ENCODE measurements at places on chromosomes 3 and 15. TPM values are rescaled to one million over a fixed set of nuclear protein-coding genes. Genes with fewer than 3 reads are reported as not detected.

DNA sequence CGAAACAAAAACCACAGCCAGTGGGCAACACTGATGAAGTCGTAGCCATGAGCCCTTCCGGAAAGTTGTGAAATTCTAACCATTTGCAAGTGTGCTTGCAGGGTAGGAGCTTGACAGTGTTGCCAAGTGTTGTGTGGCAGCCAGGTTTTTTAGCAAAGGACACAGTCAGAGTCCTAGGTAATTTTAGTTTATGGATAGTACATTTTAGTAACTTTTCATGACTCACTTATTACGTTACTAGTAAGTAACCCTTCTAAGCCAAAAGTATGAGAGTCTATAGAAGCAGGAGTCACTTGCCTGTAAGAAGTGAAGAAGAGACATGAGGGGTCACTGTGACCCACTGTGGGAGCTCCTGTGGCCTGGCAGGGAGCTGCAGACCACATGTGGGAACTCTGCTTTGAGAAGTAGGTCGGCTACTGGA lies 54.8 kb upstream of the ADPGK start:
- DNase-seq = no peak
- no peaks in the 10 kb centered on the region for H3K36me3 ChIP-seq
- H3K27ac ChIP-seq = no peak overlapping the region
- H3K4me3 ChIP-seq = no peak overlapping the region
- no peaks in the 10 kb centered on the region for H3K27me3 ChIP-seq
- H3K4me1 ChIP-seq = no peaks in the 10 kb centered on the region

GRCh38 chr3:37210230-37210629 lies 35.8 kb upstream of the LRRFIP2 start:
- no peaks in the 10 kb centered on the region for H3K27me3 ChIP-seq
- H3K27ac ChIP-seq = no peak overlapping the region
- H3K4me3 ChIP-seq = no peak overlapping the region
- H3K4me1 ChIP-seq = no peaks in the 10 kb centered on the region

DNA sequence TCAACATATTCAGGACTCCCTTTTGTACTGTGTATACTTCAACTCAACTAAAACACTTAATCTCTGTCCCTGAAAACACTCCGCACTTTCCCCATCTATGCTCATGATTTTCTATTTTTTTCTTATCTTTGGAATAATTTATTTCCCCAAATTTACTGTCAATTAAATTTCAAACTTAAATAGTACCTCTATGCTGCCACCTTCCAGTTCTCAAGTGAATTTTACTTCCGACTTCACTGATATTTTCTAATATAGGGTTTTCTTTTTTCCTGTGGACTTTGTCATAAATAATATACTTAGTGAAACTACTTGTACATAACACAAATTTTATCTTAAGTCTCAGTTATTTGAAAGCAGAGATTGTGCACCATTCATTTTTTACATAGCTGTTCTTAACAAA lies 1303.3 kb downstream of the OTOL1 start:
- H3K36me3 ChIP-seq = no peaks in the 10 kb centered on the region
- no peaks in the 10 kb centered on the region for H3K4me1 ChIP-seq
- H3K27ac ChIP-seq = no peak overlapping the region
- no peaks in the 10 kb centered on the region for H3K27me3 ChIP-seq
- DNase-seq = no peak
- no peak overlapping the region for H3K4me3 ChIP-seq

DNA sequence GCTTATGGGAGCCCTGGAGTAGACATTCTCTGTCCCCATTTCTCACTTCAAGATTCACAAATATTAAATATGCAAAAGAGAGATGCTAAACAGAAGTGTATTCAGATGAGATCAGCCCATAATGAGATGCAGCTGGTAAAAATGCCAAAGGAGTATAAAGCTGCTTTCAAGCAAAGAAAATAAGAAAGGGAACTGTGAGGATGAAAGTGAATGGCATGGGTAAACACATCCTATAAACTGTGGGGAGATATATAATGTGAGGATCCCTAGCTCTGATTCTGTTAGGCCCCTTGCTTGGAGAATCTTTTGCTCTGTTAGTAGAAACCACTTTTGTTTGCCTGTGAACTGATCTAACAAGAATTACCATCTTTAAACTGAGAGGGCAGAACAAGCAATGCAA lies 396.6 kb downstream of the SOX2 start:
- no peak for DNase-seq
- no peaks in the 10 kb centered on the region for H3K36me3 ChIP-seq
- no peak overlapping the region for H3K4me3 ChIP-seq
- H3K27me3 ChIP-seq = no peaks in the 10 kb centered on the region
- H3K27ac ChIP-seq = no peak overlapping the region
- no peaks in the 10 kb centered on the region for H3K4me1 ChIP-seq

GRCh38 chr15:67130673-67131601 lies 65.5 kb downstream of the SMAD3 start:
- no peak for DNase-seq
- H3K27me3 ChIP-seq = no peaks in the 10 kb centered on the region
- H3K4me1 ChIP-seq = peaks cover 55% of the 10 kb centered on the region

DNA sequence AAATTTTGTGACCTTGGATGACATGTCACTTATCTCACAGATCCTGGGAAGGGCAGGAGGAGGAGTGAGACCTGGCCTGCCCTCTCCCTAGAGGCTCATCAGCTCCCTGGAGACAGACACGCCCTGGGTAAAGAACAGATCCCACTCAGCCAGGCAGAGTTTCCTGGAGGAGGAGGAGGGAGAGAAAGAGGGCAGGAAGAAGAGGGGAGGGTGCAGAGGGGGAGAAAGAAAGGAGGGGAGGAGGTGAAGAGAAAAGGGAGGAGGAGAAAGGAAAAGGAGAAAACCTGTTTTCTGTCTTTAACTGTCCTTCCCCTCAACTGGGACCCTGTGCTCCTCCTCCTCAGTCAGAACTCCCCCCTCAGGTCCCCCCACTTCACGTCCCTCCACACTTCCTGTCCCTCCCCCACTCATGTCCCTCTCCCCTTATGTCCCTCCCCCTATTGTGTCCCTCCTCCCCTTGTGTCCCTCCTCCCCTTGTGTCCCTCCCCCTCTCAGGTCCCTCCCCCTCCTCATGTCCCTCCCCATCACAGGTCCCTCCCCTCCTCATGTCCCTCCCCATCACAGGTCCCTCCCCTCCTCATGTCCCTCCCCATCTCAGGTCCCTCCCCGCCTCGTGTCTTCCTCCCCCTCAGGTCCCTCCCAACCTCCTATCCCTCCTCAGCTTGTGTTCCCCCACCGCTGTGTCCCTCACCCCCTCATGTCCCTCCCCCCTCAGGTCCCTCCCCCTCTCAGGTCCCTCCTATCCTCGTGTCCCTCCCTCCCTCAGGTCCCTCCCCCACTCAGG lies 52.3 kb upstream of the CGNL1 start:
- no peaks in the 10 kb centered on the region for H3K36me3 ChIP-seq
- no peaks in the 10 kb centered on the region for H3K27me3 ChIP-seq
- no peak overlapping the region for H3K27ac ChIP-seq
- H3K4me3 ChIP-seq = no peak overlapping the region
- no peak for DNase-seq
- H3K4me1 ChIP-seq = no peaks in the 10 kb centered on the region

RHOV gene
- 8.4 TPM for total RNA-seq

- H3K36me3 ChIP-seq = no peaks in the 10 kb centered on the region
- no peaks in the 10 kb centered on the region for H3K27me3 ChIP-seq
- H3K4me3 ChIP-seq = no peak overlapping the region
- H3K4me1 ChIP-seq = no peaks in the 10 kb centered on the region
- H3K27ac ChIP-seq = no peak overlapping the region
Measured at GRCh38 chr15:89021224-89021623, 67.0 kb upstream of the ABHD2 start.

DNA sequence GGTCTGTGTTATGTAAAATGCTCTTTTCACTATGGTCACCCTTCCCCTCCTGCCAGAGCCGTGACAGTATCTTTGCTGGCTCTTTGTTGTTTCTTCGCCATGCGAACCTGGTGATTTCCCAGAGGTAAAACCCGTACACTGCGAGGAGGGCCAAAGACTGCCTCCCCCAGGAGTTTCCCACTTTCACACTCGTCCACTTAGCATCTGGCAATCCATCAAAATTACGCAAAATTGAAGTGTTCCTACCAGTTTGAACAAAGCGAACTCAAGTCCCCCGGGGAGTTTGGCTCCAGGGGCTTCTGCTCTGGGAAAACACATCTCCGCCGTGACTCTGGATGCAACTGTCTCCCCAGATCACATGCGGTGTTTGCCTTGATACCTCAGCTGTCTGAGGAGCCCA lies 239.9 kb downstream of the FAM43A start:
- no peaks in the 10 kb centered on the region for H3K4me1 ChIP-seq
- H3K36me3 ChIP-seq = no peaks in the 10 kb centered on the region
- no peak overlapping the region for H3K27ac ChIP-seq

GRCh38 chr15:84924077-84924731 lies 39.7 kb downstream of the SLC28A1 start:
- no peak overlapping the region for H3K27ac ChIP-seq
- no peaks in the 10 kb centered on the region for H3K27me3 ChIP-seq
- no peaks in the 10 kb centered on the region for H3K36me3 ChIP-seq
- DNase-seq = no peak

ZNF620 gene
- total RNA-seq = 3.0 TPM

DNA sequence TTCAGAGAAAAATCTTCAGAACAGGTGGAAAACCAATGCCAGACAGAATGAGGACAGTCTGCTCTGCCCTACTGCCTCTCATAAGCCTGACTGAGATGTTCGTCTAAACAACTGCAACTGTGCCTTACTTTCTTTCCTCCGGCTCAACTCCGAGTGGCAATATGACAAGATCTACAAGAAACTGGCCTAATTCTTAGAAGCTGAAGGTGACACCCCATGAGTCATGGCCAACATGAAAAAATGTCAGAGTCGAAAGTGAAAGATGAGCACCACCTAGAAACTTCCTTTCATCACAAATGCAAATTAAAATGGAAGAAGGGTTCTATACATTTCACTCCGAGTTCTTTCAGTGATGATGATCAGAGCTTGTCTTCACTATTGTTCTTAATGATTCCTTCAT lies 12.9 kb downstream of the PCYT1A start:
- DNase-seq = no peak
- H3K27me3 ChIP-seq = no peaks in the 10 kb centered on the region
- H3K4me3 ChIP-seq = no peak overlapping the region
- H3K27ac ChIP-seq = no peak overlapping the region
- H3K36me3 ChIP-seq = no peaks in the 10 kb centered on the region

DNA sequence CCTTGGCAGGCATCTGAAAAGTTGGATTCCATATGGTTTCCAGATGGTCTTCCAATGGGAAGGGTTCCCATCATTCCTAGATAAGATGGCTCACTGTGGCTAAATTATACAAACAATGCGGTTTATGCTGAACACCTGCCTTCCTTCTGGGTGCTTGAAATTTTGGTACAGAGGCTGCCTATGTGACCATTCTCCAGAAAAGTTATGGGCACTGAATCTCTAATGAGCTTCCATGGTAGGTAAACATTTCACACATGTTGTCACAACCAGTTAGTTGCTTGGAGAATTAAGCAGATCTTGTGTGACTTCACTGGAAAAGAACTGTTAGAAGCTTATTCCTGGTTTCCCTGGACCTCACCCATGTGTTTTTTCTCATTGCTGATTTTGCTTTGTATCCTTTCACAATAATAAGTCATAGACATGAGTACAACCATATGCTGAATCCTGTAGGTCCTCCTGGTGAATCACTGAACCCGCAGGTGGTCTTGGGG lies 30.1 kb downstream of the PLOD2 start:
- no peaks in the 10 kb centered on the region for H3K36me3 ChIP-seq
- H3K4me3 ChIP-seq = no peak overlapping the region
- no peaks in the 10 kb centered on the region for H3K27me3 ChIP-seq

DNA sequence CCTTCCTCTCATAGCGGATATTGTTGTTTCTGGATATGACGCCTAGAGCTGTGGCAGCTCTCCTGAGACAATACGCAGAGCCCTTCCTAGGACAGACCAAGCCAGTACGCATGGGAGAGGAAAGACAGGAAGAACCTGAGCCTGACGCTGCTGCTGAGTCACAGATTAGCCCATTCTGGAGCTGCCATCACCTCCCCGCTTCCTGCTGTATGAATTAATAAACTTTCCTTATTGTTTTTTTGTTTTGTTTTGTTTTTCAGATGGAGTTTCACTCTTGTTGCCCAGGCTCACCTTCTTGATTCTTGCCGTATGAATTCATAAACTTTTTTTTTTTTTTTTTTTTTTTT lies 67.0 kb downstream of the PPCDC start:
- H3K27ac ChIP-seq = no peak overlapping the region
- no peaks in the 10 kb centered on the region for H3K36me3 ChIP-seq
- no peaks in the 10 kb centered on the region for H3K27me3 ChIP-seq
- H3K4me1 ChIP-seq = no peaks in the 10 kb centered on the region
- DNase-seq = no peak

GRCh38 chr3:9396301-9396631 lies 1.1 kb upstream of the SETD5 start:
- no peak for DNase-seq
- peaks cover under 1% of the 10 kb centered on the region for H3K36me3 ChIP-seq
- H3K4me1 ChIP-seq = peaks cover 53% of the 10 kb centered on the region
- no peaks in the 10 kb centered on the region for H3K27me3 ChIP-seq
- peak overlapping the region; percentile 80 for H3K4me3 ChIP-seq
- peak overlapping the region; percentile 98 for H3K27ac ChIP-seq

IP6K1 gene
- total RNA-seq = 13.6 TPM

GOLGA8S gene
- total RNA-seq = 0.95 TPM

DNA sequence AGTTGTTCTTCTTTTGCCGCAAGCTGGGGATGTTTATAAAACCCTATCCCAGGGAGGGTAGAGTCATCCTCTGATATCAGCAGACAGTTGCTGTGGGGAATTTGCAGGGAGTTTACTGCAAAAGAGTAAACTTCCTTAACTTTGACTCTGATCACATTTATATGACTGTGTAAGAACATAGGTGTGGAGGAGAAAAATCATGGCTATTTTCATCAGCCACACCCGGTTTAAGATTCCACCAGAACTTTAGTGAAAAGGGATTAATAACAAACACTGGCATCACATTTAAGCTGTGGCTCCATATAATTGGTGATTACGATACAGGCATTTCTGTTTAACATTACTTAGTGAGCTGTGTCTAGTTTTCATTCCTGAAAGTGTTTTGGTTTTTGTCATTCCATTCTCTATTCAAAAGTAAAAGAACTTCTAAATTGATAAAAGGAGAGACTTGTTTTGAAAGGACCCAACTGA lies 143.1 kb downstream of the MYLK start:
- H3K36me3 ChIP-seq = no peaks in the 10 kb centered on the region
- no peak overlapping the region for H3K4me3 ChIP-seq
- no peaks in the 10 kb centered on the region for H3K4me1 ChIP-seq
- H3K27ac ChIP-seq = no peak overlapping the region
